ENCODE measurements at places on chromosomes 4 and X. TPM values are rescaled to one million over a fixed set of nuclear protein-coding genes. Genes with fewer than 3 reads are reported as not detected.

DNA sequence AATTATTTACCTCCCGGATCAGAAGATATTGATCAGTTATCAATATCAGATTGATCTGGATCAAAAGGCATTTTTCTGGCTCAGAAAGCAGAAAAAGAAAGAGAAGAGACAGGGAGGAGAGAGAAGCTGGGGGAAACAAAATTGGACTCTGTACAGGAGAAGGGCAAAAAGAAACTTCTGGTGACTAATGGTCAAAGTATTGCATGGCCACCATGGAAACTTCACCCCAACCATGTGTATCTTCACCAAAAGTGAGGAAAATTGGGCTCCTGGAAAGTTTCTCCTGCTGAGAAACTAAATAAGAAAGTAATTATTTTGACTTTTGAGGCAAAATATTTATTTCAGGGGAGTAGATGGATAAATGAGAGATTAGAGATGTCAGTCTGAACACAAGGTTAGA lies 33.9 kb downstream of the RNF150 start:
- H3K36me3 ChIP-seq, result no peaks in the 10 kb centered on the region
- DNase-seq, result no peak
- no peaks in the 10 kb centered on the region for H3K27me3 ChIP-seq
- H3K4me1 ChIP-seq, result no peaks in the 10 kb centered on the region

Gene HPSE
- 0.54 TPM for total RNA-seq

GRCh38 chrX:8629871-8630270 lies 102.1 kb downstream of the ANOS1 start:
- no peaks in the 10 kb centered on the region for H3K36me3 ChIP-seq
- no peaks in the 10 kb centered on the region for H3K4me1 ChIP-seq
- H3K27ac ChIP-seq, result no peak overlapping the region

Gene CPE
- 45.3 TPM for total RNA-seq

Data from sigmoid colon (tissue), 7 donors.